ENCODE measurements at places on chromosomes 2 and 18.
A peak's percentile ranks its signal among the peaks of the same experiment; 100 is the strongest.

DNA sequence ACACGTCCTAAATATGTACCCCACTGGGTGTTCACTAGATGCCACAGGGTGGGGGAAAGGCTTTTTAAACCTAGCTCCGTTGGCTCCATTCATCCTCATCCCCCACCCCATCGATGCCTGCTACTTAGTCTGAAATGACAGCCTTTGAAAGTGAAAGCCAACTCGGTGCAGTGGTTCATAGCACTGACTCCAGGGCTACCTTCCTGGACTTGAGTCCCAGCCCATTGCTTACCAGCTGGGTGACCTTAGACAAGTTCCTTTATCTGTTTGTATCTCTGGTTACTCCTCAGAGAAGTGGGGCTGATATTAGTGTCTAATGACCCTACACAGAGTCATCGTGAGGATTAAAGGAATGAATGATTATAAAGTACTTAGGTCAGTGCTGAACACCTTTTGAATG lies 24.4 kb downstream of the EHD3 start:
- no peak for DNase-seq

DNA sequence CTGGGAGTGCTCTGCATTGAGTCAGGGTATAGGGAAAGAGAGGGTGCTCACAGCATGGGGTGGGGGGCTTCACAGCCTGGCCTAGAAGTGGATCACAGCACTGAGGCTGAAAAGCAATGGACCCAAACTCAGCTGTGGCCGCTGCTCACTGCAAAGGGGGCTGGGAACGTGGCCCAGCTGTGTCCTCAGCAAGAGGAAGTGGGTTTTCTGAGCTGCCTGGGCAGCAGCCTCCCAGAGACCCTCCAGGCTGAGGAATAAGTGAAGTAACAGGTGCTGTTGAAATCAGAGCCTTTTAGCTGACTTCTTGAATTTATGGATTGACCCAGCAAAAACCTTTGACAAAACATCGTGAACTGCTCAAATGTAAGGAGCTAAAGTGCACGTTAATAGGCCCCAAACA lies 35.2 kb downstream of the PTGR3 start:
- DNase-seq: no peak

DNA sequence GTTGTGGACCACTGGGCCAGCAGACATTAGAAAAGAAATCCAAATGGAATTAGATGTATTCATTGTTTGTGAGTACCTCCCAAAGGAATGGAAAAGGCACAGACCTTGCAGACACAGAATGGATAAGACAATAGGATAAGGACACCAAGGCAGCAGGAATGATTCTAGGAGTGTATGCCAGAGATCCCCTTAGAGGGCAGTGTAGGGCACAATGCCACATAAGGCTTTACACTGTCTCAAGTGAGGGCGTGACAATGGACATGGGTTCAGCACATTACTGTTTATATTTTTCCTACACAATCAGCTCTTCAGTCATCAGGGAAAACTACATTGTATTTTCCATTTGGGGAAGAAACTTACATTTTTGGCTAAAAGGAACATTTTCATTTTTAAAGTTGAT lies 250.9 kb downstream of the PTH2R start:
- DNase-seq: no peak

GRCh38 chr2:99762714-99763113 lies 272.9 kb upstream of the REV1 start:
- no peak for DNase-seq

- DNase-seq: no peak
These were observed 20.1 kb downstream of the CASP8 start for GRCh38 chr2:201280191-201281040.

- DNase-seq: no peak
These were observed 72.5 kb downstream of the SUMO1 start for GRCh38 chr2:202165945-202166344.

DNA sequence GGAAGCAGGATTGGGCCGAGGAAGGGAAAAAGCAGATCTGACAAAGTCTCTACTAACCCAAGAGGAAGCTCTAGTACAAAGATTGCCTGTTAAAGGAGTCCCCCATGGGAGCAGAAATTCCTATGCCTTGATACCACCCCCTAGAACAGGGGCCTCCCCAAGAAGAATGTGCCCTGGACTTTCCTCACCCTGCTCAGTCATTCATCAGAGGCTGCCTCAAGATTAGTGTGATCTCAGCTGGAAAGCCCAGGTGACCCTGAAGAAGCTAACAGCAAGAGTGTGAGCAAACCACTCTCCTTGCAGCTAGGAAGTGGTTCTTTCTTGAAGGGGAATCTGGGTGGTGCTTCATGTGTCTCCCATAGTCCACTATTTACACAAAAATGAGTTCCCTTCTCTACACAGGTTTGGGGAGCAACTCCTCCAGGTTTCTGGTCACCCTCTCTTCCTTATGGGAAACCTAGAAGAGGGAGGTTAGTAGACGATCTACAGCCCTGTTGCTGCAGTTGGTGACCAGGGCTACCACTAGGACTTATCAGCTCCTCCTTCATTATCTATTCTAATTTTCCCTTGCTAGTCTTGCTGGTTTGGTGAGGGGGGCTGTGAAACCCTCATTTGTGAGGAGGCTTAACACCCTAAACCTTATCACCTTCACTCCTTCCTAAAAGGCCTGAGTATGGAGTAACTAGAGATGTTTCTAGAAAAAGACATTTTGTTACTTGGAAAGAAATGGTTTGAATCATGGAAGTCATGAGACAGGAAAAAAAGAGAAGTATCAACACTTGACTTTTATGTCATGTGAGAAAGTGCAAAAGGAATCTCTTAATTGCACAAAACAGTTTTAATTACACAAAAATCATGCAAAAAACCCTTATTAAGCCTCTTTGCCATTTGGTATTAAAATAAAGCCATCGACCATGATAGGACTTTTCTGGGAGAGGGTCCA lies 2.9 kb upstream of the WDR7 start:
- no peak for DNase-seq

DNA sequence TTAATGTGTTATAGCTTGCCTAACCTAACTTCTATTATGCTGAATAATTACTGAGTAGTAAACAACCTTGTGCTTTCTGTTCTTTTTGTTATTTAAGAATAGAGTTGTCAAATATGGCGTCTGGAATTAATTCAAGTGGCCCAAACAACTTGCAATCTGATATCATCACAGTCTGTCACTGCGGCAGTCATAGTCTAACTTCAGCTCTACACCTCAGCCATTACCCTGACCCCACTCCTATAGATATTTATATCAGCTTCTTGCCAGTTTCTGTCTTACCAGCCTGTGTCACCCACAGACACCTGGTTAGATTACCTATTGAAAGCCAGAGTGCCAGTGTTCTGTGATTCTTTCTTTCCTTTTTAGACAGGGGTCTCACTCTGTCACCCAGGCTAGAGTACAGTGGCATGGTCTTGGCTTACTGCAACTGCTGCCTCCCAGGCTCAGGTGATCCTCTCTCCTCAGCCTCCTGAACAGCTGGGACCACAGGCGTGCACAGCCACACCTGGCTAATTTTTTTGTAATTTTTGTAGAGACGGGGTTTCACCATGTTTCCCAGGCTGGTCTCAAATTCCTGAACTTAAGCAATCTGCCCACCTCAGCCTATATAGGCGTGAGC lies 14.1 kb upstream of the KLHL41 start:
- DNase-seq: no peak

- no peak for DNase-seq
These were observed 365.2 kb downstream of the DSEL start for GRCh38 chr18:67151366-67151765.

DNA sequence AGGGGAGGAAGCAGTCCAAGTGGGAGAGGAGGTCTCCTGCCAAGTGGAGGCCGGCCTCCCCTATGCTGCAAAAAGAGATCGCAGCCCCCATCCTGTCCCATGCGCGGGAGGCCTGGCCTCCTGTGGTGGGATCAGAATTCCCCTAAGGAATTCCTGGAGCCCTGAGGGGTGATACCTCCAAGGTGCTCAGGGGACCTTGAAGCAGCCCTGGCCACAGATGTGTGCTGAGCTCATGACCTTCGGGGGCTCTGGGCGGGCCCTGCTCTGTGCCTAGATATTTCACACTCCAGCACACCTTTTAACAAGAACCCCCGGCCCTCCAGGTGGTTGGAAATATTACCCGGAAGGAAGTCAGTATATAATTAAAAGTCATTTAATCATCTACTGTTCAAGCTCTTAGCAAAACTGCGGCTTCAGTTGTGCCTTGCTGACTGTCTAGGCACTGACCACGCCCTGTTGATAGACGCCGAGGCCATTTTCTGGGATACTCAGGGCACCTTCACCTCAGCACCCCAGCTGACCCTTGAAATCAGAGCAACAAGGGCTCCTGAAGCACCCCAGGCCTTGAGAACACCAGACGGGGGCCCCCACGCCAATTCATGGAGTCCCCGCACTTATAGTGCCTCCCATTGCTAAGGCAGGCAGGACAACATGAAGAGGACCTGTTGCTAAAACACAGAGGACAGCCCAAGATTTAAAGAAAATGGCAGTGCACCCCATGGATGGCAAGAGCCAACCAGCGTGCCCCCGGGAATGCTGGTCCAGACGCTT lies 119.1 kb downstream of the NDUFA10 start:
- no peak for DNase-seq

- no peak for DNase-seq
These were observed 8.5 kb downstream of the CHST10 start for GRCh38 chr2:100408941-100409340.

GRCh38 chr2:43178602-43179542 lies 47.5 kb downstream of the ZFP36L2 start:
- no peak for DNase-seq

GRCh38 chr18:59763541-59764136 lies 66.4 kb upstream of the CCBE1 start:
- DNase-seq: no peak

DNA sequence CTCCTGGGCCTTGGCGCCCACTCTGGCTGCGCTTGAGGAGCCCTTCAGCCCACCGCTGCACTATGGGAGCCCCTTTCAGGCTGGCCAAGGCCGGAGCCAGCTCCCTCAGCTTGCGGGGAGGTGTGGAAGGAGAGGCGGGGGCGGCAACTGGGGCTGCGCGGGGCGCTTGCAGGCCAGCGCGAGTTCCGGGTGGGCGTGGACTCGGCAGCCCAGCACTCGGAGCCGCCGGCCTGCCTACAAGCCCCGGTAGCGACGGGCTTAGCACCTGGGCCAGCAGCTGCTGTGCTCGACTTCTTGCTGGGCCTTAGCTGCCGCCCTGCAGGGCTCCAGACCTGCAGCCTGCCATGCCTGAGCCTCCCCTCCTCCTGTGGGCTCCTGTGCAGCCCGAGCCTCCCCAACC lies 141.5 kb upstream of the SLC39A10 start:
- no peak for DNase-seq

DNA sequence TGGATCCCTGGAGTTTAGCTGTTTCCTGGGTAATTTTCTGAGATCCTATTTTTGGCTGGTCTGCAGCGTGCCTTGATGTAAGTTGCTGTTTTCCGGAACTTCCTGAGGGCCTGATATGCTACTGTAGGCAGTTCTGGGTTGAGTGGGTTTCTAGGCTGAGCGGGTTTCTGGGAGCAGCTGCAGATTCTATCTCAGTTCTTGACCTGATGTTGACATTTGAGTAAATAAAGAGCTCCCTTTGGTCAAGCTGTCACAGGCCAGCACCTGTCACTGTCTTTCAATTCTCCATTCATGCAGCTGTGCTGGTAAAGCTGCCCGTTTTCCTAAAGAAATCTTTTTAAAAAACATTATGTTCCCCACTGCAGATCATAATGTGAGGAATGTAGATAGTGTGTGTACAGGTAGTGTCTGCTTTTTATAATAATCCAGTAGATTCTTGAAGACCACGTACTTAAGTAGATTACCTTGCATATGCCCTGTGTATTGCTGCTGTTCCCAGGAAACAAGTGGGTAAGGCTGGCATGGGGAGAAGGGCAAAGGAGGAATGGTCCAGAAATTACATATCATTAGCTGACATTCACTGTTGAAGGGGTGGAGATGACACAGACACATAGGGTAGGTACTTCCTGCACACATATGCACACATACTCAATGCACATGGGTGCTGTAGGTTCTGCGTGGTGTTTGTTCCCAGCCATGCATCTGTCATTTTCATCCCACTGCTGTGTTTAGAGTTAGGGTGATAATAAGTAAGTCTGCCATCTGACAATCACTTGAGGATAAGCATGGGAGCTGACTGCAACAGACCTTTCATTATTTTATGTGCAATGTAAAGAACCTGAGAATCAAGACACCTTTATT lies 25.9 kb downstream of the CD28 start:
- DNase-seq: no peak

GRCh38 chr2:189657867-189658266 lies 3.4 kb upstream of the ASNSD1 start:
- DNase-seq: peak; percentile 68

GRCh38 chr2:226835420-226835795 lies 446 bp upstream of the RHBDD1 start:
- DNase-seq: no peak

- DNase-seq: no peak
These were observed 395.6 kb upstream of the TRIB2 start for GRCh38 chr2:12320991-12321641.

DNA sequence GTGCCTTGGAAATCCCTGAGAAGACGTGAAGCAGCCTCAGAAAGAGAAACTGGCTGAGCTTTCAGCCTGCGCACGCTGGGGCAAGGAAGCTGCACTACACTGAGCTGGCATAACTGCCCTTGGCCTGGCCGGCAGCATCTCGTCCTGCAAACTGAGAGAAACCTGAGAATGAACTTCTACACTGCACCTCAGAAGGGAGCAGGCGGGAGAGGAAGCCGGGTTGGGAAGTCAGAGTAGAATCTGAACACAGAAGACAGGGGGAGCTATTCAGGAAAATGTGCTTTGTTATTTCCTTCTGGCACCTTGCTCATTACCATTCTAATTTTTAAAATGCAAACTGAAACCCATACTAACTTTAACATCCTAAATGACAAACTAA lies 70.9 kb downstream of the ZEB2 start:
- DNase-seq: no peak

GRCh38 chr2:8692783-8693156 lies 10.9 kb downstream of the ID2 start:
- DNase-seq: no peak

Data from CD4-positive, alpha-beta T cell treated with Interleukin-21 for 1 hour (primary cell).